DND-41 (cell line): ENCODE measurements at places on chromosomes 5 and 9.

DNA sequence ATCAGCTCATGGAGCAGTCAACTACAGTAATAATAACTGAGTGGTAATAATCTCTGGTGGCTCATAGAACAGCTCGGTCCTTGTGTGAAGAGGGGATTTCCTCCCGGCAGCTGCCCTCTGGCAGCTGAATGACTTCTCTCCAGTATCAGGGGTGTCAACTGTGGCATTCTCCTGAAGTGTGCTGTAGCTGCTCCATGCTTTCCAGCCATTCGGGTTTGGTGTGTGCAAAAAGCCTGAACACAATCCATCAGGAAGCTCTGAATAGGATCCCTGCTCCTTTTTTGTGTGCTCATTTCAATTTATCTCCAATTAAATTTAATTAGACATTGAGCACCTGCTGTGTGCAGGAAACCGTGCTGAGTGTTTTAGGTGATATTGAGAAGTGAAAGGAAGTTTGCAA is 59.8 kb upstream of the BARX1 start:
- DNase-seq = no peak

- DNase-seq = no peak
These were observed 5.5 kb upstream of the SMIM32 start for GRCh38 chr5:136198453-136198852.

GRCh38 chr9:130237076-130237475 is 28.5 kb upstream of the HMCN2 start:
- DNase-seq = no peak

GRCh38 chr9:105257809-105258208 is 13.4 kb downstream of the SLC44A1 start:
- no peak for DNase-seq

DNA sequence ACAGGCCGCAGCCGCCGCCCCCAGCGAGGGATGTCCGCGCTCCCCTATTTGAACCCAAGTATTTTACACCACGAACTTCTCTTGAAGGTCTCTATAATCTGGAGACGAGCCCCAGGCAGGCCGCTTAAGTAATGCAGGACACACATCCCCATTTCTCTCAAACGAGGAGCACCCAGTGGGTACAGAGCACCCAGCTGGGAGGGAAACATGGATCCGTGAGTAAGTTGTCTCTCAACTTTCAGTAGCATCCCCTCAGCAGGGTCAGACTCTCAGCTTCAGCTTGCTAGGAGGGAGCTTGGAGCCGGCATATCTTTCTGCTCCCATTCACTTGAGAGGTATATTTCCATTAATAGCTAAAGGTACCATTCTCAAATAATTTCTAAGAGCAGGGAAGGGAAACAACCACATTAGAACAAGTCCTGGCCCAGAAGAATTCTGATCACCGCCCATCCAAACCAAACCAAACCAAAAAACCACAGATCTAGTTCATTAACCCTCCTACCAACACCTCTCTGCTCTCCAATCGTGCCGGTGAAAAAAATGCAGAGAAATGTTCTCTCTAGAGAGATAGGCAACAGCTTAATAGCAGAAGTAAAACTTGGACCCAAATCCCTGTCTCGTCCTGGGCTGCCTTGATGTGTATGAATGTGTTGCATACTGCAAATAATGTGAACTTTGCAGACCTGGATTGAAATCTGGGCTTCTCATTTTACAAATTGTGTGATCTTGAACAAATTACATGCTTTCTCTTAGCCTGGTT is 910 bp downstream of the TDRD7 start:
- DNase-seq = peak; percentile 31

DNA sequence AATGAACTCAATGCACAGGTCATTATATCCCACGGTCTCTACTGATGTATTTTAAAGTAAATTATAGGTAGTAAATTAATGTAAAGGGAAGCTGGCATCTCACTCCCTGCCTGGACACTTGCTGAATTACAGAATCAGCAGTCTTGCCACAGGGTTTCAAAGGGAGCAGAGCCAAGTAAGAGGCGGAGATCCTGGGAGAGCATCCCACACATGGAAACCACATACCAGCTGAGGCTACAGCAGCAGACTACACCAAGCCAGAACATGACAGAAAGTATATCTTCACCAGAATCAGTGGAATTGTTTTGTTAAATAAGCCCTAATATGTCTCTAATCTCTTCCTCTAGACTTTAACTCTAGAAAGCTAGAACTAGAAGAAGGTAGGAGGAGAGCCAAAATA is 1689.2 kb upstream of the WWC1 start:
- DNase-seq = no peak

GRCh38 chr5:128009403-128009802 is 74.2 kb upstream of the SLC12A2 start:
- no peak for DNase-seq

GRCh38 chr5:95533106-95533505 is 21.7 kb downstream of the SKIC3 start:
- no peak for DNase-seq

GRCh38 chr5:82018462-82018861 is 46.6 kb downstream of the ATG10 start:
- DNase-seq = no peak

DNA sequence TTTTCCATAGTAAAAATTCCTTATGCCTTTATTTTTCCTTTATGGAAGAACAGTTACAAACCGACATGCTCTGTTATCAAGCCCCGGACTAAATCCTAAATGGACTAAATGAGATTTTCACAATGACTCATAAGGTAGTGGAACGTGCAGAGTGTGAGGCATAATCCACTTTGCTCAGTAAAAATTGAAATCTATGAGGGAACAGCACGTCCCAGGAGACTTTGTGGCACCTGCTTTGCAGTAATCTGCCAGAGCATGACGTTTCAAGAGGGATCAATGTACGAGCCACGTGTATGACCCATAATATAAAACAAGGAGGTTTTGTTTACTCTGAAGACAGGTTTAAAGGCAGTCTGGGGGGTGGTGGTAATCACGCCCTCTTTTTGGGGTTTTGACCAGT is 83.8 kb upstream of the GNA14 start:
- no peak for DNase-seq

- no peak for DNase-seq
These were observed 132.3 kb upstream of the COL5A1 start for GRCh38 chr9:134509281-134509680.

DNA sequence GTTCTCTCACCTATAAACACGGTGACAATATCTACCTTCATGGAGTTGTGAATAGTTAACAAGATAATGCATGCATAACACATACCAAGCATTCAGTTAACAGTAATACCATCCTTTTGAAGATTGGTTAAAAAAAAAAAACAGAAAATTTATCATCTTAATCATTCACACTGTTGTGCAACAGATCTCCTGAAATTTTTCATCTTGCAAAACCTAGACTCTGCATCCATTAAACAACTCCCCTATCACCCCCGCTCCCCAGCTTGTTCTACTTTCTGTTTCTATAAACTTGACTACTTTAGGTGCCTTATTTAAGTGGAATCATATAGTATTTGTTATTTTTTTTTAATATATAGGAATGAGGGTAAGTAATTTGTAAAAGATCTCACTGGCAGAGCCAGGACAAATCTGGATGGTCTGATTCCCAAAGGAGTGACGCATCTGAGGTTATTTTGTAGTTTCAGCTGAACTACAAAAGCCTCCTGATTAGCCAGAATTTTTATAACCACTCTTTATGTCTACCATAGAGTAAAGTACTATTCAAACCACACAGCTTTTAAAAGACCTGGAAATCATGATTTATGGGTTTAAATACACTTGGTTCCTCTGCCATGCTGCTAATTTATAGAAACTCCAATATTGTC is 93.0 kb downstream of the FANCC start:
- no peak for DNase-seq

- DNase-seq = no peak
These were observed 8.5 kb upstream of the C9orf72 start for GRCh38 chr9:27581826-27582225.
